ENCODE measurements at places on chromosomes 12 and 14.

DNA sequence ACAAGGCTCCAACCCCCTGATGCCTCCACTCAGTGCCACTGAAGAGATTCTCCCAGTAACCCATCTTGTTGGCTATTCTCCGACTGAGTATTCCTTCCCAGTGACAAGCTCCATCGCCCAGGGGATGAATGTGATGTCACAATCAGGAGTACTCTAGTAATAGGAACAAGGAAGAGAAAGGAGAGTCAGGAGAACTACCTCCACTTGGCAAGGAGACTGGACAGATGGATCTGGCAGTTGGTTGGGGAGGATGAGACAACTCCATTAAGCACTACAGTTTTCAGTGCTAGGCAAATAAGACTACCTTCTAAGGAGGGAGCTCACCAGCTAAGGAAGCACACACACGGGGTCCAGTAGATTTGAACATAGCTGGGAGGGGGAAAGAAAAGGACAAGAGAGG lies 5.3 kb downstream of the RNF41 start:
- no peak for DNase-seq

DNA sequence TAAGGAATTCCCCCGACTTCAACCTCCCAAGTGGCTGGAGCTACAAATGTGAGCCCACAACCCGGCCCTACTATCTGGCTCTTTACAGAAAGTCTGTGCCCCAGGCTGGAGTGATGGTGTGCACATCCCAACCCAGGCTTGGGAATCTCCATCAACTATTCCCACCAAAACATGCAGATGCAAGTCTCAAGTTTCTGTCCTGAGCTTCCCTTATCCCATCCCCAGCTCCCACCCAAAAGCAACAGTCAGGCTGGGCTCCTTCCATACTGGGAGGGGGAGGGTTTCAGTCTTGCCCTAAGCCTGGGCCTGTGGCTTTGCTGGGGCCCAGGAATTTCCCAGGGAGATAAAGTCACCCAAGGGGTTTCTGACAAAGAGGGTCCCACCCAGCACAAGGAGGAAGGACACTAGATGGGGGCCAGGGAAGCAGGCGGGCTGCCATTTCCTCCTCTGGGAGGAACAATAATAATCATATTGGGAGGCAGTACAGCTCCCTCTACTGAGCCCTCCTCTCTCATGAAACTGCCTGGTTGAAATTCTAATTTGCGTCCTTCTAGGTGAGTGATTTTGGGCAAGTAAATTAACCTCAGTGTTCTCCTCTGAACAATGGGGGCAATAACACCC lies 8.0 kb downstream of the SLC8B1 start:
- no peak for DNase-seq

DNA sequence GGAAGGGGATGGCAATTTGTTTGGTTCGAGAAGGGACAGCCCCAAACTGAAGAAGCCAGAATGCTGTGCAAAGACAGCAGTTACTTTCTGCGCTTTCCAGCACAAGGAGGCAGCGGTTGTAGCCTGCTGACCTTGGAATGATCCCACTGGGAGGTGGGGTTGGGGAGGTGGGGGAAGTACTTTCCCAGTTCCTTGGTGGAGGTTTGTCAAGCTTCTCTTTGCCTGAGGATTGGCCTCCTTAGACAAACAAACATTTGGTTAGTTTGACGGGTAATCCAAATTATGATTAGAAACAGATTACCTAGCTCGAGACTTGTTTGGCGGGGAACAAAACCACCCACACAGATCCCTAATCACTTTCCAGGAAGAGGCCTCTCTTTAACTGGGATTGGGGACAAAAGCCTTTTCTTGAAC lies 79.1 kb upstream of the EGLN3 start:
- DNase-seq: no peak

- no peak for DNase-seq
Measured at GRCh38 chr14:64844272-64844671, 35.4 kb downstream of the SPTB start.

- DNase-seq: no peak
Measured at GRCh38 chr12:3452348-3452747, 38.7 kb upstream of the PRMT8 start.

GRCh38 chr14:92519246-92520101 lies 5.9 kb downstream of the RIN3 start:
- no peak for DNase-seq

DNA sequence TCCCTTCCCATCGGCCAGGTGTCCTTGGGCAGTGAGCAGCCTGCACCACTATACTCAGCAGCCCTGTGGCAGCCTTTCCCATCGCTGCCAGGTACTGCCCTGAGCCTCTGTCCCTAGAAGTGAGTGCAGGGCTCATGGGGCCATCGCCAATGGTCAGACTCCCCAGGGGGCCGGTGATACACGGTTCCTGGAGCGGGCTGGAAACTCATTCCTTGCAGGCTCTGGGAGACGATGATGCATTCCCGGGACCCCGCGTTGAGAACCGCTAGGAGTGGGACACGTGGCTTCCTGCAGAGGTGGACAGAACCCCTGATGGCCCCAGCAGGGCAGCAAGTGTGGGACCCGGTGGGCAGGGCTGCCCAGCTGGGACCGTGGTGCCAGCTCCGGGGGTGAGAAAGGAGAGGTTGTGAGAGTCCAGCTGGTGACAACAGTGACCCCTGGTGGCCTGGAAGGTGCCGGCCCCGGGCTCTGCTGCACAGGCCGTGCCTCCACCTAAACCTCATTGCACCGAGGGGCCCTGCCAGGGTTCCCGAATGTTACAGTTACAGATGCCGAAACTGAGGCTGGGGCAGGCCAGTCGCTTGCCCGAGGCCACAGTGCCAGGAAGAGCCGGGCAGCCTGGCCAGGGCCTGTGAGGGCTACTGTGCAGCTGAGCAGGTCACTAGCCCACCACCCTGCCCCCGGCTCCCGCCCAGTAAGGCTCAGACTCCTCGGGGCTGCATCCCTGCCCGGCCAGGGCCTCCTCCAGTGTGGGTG lies 33.8 kb downstream of the FBRSL1 start:
- peak; percentile 73 for DNase-seq

DNA sequence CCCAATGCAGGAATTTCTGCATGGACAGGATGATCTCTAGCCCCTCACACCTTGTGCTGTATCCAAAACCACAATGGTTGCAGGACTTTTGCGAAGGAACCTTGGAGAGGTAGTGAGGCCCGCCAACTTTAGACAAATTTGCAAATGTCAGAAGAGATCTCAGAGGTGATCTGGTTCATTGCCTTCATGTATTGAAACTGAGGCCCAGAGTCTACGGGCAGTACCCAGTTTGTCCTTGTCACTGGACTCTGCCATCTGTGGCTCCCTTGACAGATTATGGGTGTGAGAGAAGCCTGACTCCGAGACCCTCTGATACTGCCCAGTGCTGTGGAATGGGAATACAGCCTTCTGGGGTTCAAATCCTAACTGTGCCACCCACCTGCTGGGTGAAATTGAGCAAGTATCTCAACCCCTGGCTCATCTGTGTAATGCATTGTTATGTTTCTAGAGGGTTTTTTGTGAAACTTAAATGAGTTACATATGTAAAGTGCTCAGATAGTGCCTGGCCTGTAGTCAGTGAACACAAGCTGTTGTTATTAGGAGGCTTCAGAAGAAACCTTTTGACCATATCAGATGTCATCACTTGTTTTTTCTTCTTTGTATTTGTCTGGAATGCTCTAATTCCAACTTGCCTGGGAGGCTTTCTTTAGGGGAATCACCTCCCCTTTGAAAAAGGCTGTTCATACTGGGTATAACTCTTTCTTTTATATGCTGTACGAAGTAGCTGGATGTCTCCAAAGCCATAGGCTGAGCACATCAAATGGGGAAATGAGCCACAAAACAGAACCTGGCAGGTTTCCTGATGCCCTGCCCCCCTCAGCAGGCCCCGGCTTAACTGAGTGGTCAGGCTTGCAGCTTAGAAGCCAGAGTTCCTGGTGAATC lies 71.4 kb upstream of the SRSF5 start:
- no peak for DNase-seq

GRCh38 chr12:108928695-108929094 lies 48.8 kb downstream of the DAO start:
- DNase-seq: no peak

Data from stimulated activated CD4-positive, alpha-beta T cell treated with anti-CD3 and anti-CD28 coated beads, Interleukin-4, amount 100 ng/mL, for 48 hours (primary cell).